ENCODE measurements at places on chromosomes 3 and 15.

DNA sequence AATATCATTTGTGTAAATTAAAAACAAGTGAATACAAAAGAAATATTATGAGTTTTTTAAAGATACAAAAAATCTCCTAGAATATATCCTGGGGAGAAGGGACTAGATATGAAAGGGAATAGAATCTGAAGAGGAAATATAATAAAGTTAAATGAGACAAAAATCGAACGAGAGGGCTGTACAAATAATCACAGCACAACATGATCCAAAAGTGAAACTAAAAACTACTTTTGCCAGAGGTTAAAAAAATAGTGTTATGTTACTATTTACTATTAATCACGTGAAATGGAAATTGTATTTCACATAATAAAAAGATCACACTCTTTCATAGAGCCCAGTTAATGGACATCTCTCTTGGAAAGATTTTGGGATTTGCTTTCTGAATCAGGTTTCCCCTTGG lies 28.6 kb downstream of the CGGBP1 start:
- DNase-seq = no peak

GRCh38 chr15:62601777-62602545 lies 436.9 kb upstream of the C2CD4B start:
- no peak for DNase-seq

DNA sequence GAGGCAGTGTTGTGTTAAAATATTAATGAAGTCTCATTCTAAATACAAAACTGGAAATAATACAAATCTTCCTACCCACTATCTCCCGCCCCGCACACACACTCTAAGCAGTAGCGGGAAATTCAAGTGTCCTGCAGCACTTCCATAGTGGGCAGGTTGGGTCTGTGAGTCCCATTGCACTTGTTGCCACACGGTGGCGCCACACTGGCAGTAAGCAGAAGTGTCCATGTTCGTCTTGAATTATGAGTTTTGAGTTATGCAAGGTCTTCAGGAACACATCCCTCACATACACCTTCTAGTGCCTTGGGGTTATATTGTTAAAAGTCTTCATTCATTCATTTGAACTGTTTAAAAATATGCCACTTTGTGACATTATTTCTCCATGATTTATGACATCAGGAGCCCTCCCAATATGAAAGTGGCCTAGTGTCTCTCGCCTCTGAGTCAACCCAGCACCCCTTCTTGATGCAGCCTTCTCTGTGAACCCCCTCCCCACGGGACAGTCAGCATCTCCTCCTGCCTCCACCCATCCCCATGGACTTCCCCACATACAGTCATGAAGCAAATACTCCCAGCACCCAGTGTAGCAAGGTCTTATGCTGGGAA lies 17.6 kb upstream of the CCDC174 start:
- DNase-seq = peak; percentile 80

GRCh38 chr3:194995334-194995733 lies 275.6 kb downstream of the XXYLT1 start:
- peak; percentile 17 for DNase-seq

- DNase-seq = no peak
Measured at GRCh38 chr3:194035406-194036138, 100.4 kb upstream of the HES1 start.

DNA sequence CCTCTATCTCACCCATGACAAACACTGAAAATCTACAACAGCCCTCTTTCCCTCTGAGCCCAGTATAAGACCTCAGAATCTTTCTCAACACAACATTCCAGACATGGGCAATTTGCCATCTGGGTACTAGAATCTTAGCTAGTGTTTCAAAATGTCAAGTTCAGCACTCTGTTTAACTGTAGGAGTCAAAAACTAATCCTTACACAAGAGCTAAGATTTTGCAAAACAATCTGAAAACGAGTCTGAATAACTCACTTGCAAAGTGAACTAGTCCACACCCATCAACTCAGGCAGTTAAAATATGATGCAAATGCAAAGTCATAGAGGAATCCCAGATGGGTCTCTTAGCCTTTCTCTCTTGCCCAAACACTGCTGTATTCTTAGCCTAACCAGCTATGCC lies 67.8 kb downstream of the GPR176 start:
- DNase-seq = no peak

- no peak for DNase-seq
Measured at GRCh38 chr3:101979033-101979432, 129.7 kb downstream of the NFKBIZ start.

DNA sequence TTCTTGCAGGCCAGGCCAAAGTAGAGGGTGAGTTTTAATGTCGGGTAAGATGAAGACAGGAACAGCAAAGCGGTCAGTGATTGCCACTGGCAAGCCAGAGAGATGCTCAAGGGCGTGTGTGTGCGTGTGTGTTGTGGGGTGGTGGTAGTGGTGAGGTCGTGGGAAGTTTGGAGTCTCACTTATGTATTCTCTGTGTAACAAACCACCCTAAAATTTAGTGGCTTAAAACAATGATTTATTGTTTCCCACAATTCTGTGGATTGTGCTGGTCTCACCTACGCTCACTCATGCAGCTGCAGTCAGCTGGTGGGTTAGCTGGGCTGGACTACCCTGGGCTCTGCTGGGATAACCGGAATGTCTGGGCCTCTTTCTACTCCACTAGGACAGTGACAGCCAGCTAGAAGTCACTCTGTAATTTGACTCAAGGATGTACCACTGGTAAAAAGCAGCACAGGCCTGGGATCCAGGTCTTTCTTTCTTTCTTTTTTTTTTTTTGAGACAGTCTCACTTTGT lies 50.9 kb upstream of the BHLHE40 start:
- no peak for DNase-seq

DNA sequence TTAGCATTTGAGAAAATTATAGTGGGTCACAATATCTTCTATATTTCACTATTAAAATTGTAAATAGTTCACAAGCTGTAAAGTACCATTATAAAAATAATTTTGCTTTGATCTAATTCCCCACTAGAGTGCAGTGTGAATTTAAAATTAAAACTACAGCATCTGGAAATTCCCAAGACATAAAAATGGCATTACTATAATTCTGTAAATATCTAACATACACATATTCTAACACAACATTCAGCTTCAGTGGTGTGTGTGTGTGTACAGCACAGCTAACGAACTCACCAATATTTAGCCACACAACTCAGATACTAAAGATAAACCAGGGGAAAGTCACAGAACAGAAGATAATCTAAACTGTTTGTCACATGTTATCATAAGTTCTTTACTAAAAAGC lies 424.9 kb upstream of the ZNF385D start:
- DNase-seq = no peak

- DNase-seq = no peak
Measured at GRCh38 chr3:100536093-100536492, 43.7 kb downstream of the TMEM45A start.

- no peak for DNase-seq
Measured at GRCh38 chr3:45024542-45025255, 1.4 kb upstream of the CLEC3B start.

- peak; percentile 36 for DNase-seq
Measured at GRCh38 chr3:49607105-49607591, 52.9 kb downstream of the BSN start.

- no peak for DNase-seq
Measured at GRCh38 chr3:144197582-144197981, 226.0 kb downstream of the DIPK2A start.

DNA sequence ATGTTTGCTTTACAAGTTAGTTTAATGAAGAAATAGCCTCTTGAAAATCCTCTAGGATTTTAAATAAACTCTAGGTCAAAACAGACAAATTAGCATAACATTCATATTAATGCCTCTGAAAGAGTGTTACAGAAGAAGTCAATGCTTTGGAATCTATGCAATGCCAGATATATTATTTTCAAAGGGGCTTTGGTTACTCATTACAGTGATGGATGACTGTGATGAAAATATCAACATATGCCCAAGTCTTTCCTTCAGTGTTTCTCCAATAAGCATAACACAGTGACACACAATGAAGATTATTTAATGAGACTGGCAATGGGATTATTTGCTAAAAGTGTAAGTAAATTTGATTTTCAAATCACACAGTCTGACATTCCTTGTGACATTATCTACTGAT lies 1247.2 kb downstream of the ROBO2 start:
- DNase-seq = no peak

- no peak for DNase-seq
Measured at GRCh38 chr3:122078235-122078935, 23.2 kb downstream of the CD86 start.

DNA sequence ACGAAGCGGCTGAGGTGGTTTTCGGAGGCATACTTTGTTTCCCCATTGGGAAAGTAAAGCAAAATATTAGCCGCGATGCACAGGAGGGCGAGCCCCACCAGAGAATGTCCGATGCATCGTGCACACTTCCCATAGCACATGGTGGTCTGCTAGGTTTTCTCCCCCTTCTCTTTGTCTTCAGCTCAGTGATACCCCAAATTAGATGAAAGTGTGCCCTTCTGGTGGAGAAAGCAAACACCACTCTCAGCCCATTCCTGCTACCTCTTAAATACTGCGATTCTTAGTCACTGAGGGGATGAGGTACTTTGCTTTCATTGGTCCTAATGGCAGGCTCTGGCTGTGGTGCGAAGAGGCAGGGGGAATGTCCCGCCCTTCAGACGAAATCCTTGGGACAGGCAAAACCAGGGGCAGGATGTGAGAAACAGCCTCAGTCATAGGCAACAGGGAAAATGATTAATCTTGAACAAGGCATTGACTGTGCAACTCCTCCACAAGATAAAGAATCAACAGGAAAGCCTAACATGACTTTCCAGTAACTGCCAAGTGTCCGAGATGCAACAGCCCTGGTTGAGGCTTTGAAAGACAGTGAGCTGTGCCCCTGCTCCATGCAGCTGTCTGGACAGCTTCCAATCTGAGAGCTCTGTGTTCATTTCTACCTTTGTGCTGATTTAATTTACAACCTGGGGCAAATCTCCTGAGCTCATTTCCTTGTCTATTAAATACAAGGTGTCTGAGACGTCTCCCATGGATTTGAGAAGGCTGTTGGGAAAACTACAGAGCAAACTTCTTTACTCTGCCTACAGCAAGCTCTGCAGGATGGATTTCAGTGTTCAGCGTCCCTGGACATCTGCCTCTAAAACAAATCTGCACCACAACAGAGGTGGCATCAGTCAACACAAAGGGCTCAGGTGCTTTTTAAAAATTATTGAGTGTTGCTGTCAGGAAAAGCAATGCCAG lies at the start of gene TM4SF1:
TM4SF1 (minus strand) TSS at position 242 of the 957 bp plus-strand sequence; CDS start at position 140, 102 bp downstream.
- DNase-seq = peak; percentile 67

DNA sequence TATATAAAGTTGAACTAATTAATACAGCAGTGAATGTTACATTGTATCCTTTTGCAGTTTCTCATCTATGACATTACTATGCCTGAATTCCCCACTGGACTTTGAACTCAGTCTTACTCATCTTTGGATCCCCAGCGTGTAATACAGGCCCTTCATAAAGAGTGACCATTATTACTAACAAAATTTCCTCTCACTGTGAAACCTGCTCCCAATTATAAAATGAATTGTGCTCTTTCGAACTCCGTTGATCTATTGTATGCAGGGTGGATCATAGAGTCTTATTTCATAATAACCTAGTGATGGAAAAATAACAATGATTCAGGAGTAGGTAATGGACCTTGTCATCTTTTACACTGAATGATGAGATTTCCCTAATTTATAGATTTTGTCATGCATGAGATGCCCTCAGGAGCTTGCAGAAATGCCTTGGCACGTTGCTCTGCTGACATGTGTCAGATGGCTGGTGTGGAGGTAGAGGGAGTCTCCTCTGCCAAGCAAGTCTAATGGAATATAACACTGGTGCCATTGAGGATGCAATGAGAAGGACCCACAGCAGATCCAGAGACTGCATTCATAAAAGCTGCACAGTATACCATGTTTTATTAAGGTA lies 25.5 kb downstream of the B3GNT5 start:
- DNase-seq = no peak

DNA sequence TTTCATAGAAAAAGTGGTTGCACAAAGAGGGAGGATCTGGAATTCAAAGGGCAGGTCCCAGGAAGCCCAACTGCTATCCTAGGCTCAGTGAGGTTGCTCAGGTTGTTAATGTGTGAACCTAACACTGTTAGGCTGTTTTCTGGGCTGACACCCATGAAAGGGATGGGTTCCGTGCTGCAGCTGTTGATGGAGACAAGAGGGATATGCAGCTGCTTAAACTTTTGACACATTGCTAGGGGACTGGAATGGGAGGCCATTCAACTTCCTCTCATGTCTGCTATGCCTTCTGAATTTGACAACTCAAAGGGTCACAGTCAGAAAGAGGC lies 198.0 kb upstream of the NR2E3 start:
- DNase-seq = no peak

GRCh38 chr3:29185706-29186105 lies 95.2 kb upstream of the RBMS3 start:
- DNase-seq = no peak

- DNase-seq = no peak
Measured at GRCh38 chr15:62593681-62594399, 428.8 kb upstream of the C2CD4B start.

DNA sequence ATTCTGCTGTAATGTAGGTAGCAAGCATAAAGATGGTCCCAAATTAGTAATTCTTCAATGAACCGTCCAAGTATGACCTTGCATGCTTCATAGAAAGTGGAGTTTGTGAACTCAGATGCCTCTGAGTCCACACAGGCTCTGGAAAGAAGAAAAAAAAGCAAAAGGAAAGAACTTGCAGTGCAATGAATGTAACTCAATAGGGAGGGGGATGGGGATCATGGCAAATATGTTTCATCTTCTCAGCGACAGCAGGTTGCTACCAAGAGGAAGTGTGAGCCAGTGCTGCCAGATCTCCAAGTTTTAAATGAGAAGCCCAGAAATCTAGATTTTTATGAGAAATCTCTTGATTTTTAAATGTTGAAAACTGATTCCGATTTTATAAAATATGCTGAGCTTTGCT lies 50.3 kb downstream of the IL20RB start:
- DNase-seq = no peak

- peak; percentile 60 for DNase-seq
Measured at GRCh38 chr3:139107424-139108252, 62.9 kb upstream of the PRR23C start.

- DNase-seq = no peak
Measured at GRCh38 chr3:141227752-141228151, 3.9 kb upstream of the PXYLP1 start.

- DNase-seq = no peak
Measured at GRCh38 chr3:19365471-19365870, 217.2 kb downstream of the KCNH8 start.

DNA sequence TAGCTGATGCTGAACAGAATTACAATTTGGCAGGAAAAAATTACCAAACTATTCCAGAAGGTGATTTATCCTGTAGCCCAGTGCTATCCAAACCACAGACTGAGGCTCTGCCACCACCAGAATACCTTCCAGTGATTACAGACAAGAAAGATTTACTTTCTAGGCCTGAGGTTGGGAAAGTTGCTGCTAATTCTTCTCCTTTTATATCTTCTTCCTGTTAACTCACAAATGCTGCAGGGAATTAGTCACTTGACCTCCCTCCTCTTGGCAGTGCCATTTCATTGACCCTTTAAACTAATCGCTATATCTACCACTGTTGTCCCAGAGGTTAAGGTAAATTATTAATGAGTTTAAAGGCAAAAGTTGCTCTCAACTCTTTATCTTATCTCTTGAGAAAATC lies 118.4 kb downstream of the CTNNB1 start:
- no peak for DNase-seq

DNA sequence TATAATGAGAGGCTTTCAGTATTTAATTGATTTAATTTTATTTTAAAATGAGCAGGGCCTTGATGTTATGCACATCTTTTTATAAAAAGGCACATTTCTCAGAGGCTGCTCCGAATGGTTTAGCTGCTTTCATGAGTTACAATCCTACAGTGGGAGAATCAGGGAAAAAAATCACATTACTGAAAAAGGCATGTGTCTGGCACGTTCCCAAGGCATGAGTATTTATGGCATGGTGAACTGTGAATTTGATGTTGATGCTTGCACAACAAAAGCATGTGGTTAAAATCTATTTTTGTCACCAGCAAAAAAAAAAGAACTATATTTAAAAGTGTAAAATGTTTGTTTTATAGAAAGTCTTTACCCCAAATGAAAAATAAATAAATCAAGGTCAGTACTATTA lies 485.2 kb upstream of the ROBO2 start:
- DNase-seq = no peak
